ENCODE measurements at places on chromosomes 1 and 21.

DNA sequence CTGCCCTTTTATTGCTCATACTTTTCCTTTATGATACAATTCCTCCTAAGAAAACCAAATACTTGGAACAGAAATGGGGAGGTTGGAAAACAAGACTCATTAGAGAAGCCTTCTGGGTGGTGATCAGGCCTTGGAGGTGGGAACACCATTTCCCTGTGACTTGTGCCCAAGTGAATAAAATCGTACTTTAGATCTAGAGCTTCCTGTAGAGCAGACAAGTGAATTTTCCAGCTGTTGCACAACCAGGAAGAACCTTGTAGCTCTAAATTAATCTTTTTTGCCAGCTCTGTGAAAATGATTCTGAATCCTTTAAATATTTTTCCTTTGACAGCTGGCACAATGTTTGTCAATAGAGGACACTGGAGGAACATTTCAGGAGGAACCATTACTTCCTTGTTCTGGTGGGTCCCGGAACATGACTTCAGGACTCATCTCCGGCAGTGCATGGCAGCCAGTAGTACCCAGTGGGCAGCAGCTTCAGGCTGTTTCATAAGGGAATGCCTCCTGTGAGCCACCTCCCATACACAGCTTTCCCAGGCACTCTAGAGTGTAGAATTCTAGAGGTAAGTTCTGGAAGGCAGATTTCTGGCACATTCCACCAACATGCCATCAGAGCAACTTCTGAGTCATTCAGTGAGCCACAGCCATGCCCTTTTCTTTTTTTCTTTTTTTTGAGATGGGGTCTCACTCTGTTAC lies 5.5 kb upstream of the SNAPIN start:
- no peak for DNase-seq

GRCh38 chr1:63615768-63616420 lies 22.7 kb downstream of the PGM1 start:
- peak; percentile 5 for DNase-seq

GRCh38 chr1:214717351-214717750 lies 114.4 kb downstream of the CENPF start:
- DNase-seq: peak; percentile 67

DNA sequence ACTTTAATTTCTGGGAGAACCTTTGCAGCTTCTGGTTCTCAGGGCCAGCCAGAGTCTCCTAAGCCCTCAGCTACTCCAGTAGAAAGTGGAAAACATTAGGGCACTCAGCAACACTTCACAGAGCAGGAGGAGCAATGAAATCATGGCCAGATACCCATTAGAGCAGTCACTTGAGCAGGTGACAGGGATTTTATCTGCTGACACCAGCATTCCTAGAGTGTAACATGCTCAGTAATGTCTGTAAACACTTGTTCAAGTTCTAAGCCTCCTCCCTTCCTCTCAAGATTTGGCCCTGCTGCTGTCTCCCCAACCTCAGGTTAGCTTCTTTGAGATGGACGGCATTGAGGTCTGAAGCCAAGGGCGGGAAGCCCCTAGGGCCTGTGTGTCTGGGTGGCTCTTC lies 218.0 kb downstream of the GRIK3 start:
- DNase-seq: no peak

DNA sequence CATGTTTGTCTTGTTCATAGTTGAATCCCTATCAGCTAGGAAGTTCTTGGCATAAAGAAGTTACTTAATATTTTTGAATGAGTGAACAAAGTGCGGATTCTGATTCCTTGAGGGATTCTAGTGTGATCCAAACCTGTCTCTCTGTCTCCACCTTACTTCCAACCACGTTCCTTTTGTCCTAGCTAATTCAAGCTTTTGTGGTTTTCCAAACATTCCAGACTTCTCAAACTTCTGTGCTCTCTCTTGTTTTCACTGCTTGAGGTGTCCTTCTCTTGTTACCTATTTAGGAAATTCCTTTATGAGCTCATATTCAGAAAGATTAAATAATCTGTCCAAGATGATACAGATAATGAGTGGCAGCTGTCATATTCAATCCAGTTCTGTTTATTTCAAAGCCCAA lies 353.2 kb downstream of the PTBP2 start:
- no peak for DNase-seq

GRCh38 chr1:31376375-31377134 lies 3.7 kb upstream of the FABP3 start:
- no peak for DNase-seq

GRCh38 chr1:219518168-219518906 lies 94.6 kb downstream of the ZC3H11B start:
- no peak for DNase-seq

- DNase-seq: no peak
These were observed 299.9 kb upstream of the PLD5 start for GRCh38 chr1:242824435-242824834.

- DNase-seq: no peak
These were observed 220.3 kb upstream of the FGGY start for GRCh38 chr1:59076612-59077011.

DNA sequence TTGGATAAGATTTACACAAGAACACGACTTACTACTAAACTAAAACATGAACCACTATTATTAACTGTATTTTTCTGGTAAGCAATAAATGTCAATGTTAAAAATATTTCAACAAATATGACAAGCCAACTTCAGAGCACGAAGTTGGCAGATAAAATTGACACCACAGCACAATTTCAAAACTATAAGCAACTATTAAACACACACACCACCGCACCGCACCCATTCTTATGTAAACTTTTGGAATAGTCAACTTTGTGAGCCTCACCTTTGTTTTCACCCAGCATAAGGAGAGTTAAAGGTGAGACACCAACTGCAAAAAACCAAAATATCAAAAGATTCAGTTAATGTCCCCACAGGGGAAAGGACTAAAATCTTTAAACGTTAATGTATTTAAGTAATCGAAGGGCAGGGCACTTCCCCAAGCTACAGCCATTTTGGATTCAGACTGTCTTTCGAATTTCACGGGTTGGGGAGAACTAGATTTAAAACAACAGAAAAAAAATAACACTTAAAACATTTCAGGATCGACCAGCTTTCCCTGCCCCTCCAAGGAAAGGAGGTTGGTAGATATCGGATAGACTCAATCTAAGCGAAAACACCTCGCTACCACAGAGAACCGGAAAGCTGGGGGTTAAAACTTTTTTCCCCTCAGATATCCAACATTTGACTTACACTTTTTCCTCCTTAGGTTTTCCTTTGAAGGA lies 872 bp downstream of the GPBP1L1 start:
- DNase-seq: peak; percentile 25

DNA sequence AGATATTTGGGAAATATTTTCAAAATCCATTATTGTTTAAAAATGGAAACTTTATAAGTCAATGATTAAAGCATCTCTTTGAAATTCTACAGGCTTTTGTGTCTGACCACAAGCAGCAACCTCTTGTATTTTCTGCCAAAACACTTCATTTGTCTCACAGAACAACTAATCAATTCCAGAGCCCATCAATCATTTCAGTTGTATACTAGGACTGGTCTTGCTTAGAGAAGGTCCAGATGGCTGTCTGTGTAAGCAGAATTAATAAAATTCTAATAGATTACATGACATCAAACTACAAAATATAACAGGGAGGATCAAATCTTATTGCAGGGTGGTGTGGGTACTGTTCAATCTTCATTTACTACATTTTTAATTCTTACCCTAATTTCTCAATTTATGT lies 76.4 kb downstream of the ACBD6 start:
- DNase-seq: no peak

GRCh38 chr1:206814716-206815341 lies 42.5 kb upstream of the IL10 start:
- no peak for DNase-seq

- no peak for DNase-seq
These were observed 19.7 kb downstream of the TP53BP2 start for GRCh38 chr1:223825767-223826748.

- no peak for DNase-seq
These were observed 93.0 kb upstream of the GCLM start for GRCh38 chr1:94002046-94002787.

- no peak for DNase-seq
These were observed 2563.7 kb upstream of the TPTE start for GRCh38 chr21:7957713-7958064.

DNA sequence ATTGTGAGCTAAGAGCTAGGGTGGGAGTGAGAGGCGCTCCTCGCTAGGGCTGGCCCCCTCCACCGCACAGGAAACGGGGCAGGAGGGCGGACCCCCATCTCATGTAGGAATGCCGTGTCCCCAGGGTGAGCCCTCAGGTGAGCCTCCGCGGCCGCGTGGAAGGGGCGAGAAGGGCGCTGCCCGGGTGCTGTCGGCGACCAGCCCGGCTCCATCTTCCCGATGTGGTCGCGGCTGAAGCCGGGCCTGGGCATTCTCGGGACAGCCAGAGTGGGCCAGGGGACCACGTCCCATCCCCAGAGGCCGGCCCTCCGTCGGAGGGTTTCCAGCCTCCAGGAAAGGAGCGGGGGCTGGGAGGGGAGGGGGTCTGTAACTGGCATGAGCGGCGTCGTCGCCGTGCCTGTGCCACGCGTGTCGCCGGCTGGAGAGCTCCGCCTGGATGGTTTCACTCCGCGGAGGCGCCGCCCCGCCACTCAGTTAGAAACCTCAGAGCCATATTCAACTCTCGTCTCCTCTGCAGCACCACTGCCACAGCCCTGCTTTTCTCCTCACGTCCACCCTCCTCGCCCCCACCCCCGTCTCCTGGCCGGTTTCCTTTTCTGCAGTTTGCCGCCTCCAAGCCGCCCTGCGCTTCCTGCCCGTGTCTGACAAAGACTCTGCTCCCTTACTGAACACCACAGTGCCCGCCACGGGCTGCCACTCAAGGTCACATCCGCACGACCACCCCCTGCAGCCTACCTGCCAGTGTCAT lies at the start of gene TMEM269:
Gene TMEM269 (plus strand): TSS at position 46 of the 748 bp plus-strand sequence. CDS start 4,903 bp downstream, outside the sequence.
- no peak for DNase-seq

DNA sequence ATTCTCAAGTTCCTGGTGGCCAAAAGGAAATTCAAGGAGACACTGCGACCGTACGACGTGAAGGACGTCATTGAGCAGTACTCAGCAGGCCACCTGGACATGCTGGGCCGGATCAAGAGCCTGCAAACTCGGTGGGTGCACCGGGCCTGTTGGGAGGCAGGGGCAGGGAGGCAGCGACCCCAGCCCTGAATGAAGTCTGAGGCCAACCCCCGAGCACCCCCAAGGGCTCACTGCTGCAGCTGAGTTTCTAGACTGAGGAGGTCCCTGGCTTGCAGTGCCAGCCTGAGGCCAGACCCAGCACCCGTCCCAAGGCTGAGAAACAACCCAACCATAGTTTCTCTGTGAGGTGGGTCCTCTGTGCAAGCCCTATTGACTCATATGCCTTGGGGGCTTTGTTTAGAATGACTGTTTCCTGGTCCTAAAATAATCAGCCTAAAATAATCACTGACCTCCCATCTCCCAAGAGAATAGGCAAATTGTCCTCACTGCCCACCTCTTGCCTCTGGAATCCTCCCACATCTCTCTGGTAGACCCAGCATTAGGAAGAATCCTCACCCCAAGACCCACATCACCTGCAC lies 27.1 kb downstream of the CITED4 start:
- DNase-seq: no peak

- no peak for DNase-seq
These were observed 47.3 kb upstream of the GPR37L1 start for GRCh38 chr1:202075389-202075788.

DNA sequence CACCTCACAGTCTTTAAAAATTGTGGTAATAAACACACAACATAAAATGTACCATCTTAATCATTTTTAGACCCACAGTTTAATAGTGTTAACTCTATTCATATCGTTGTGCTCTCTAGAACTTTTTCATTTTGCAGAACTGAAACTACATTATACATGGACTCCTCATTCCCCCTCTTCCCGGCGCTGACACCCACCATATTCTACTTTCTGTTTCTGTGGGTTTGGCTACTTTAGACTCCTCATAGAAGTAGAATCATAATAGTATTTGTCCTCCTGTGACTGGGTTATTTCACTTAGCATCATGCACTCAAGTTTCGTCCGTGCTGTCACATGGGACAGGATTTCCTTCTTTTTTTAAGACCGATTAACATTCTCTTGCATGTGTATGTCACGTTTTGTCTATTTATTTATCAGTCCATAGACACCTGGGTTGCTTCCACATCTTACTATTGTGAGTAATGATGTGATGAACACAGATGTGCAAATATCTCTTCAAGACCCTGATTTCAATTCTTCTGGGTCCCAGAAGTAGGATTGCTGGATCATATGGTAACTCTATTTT lies 62.9 kb upstream of the TMPRSS2 start:
- DNase-seq: no peak
